A673 (cell line): ENCODE measurements at places on chromosomes 11 and 22.

DNA sequence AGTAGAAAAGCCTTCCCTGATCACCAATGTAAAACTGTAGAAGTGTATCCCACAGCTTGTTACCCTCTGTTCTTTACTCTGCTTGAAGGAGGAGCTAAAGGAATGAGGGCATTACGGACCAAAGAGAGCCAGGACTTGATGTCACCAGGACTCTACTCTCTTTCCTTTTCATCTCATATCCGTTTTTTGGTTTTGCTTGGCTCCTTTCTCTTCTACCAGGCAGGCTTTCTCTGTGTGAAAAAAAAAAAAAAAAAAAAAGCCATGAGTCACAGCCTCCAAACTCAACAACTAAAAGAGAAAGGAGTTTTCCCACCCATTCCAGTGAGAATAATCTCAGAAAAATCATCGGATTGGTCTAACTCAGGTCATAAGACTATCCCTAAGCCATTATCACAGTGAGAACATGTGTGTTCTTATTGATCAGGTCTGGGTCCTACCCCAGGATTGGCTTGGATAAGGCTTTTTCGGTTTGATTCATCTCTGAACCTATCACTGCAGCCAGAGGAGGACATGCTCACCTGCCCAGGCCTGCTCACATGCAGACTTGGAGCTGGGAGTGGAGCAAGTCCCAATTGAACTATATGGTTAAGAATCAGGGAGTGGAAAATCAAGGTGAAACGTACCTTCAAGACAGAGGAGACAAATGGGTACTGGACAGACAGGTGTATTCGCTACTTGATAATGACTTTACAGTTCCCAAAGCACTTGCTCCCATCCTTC lies 19.4 kb upstream of the LRRC55 start:
- DNase-seq = no peak

DNA sequence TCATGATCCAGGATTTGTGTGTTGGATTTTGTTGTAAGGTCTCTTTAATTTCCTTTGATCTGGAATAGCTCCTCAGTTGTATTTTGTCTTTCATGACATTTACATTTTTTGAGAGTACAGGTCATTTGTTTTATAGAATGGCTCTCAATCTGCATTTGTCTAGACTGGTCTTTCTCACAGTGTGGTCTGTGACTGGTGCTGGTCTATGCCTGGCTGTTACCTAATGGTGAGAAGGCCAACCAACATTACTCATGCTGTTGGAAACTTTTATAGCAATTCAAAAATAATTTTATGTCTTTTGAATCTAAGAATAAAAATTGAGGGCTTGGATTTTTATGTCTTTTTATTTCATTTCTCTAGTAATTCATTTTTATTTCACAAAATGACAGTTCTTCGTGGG lies 3.9 kb upstream of the NCR3LG1 start:
- DNase-seq = no peak

DNA sequence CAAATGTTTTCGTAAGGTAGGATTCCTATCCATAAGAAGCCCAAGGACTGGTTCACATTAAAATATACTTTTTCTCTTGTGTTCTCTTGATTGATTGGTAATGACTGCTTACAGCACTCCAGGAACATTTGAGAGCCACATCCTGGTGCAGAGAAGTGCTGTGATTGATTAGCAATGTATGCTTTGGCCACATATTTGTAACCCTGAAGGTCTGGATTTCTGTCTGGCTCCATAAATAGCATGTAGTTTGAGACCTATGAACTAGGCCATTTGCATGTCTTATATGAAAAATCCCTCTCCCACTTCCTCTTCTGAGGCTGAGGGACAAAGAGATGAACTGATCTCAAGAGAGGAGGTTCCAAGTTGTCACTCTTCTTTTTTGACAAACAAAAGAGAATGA lies 49.3 kb upstream of the CD44 start:
- DNase-seq = no peak

DNA sequence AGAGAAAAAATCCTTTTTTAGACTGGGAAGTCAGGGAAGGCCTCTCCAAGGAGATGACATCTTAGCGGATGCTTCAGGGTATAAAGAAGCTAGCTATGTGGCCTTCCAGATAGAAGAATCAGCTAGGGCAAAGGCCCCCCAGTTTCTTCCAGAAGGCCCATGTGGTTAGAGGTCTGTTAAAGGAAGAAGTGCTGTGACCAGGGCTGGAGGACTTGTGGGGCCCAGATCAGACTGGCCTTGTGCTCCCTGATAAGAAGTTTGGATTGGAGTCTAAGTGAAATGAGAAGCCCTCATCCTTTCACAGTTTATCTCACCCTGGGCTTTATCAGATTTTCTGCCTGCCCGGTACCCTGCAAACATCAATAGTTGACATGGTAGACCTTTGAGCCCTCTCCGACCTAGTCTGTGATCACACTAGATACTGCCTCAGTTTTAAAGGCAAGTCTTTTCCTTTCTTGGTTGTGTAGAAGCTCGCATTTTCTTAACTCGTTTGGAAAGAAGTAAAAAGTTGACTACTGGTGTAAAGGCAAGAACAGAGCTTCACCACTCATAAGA lies 7.8 kb downstream of the AMPD3 start:
- DNase-seq = no peak

DNA sequence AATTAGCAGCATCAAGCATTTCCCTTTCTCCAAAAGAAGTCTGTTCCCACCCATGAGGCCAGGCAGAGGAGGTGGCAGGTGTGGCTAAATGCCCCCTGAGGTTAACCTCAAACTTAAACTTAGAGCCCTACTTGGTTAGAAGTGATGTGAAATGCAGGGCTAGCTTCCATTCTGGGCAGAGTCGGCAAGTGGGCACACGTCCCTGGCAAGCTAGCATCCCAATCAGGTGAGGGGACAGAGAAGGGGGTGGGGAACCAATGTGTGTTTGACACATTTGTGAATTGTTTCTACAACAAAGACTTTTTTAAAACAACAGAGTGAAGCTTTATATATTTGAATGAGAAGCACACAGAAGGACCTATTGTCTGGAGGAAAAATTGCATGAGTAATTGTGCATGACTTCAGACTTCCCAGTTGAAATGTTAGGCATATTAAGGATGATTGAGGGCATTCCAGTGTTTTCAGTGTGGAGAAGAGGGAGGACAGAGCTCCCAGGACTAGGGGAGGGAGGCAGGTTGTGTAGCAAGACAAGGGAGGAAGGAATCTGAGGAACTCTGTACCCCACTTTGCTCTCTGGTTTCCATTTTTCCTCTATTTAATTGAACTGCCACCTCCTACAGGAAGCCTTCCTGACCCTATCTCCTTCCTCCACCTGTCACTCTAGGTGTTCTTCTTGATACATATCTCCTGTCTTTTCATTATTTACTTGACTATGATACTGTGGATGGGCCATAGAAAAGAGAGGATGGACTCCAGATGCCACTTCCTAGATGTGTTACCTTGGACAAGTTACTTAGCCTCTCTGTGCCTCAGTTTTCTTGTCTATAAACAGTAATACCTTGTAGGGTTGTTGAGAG lies 83.3 kb upstream of the PICALM start:
- no peak for DNase-seq

DNA sequence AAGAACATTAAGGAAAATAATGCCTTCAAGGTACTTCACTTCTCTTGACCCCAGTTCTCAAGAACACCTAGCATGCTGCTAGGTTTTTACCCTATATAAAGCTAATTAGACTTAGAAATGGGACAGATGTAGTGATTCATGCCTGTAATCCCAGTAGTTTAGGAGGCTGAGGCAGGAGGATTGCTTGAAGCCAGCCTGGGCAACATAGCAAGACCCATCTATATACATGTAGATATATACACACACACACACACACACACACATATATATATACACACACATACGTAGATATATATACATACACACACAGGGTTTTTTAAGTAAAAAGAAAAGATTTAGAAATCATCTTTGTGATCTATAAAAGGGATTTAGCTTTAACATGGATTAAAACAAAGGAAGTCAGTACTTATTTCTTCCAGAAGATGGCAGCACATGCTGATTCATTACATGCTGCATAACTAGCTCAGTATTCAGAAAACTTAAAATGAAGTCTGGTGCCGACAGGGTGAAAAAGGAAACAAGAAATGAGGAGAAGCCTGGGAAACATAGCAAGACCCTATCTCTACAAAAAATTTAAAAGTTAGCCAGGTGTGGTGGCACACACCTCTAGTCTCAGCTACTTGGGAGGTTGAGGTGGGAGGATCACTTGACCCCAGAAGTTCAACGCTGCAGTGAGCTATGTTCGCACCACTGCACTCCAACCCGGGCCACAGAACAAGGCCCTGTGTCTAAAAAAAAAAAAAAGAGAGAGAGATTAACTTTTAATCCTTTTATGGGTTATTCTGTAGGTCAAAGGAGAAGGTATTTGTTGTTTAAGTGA lies 28.5 kb upstream of the RBX1 start:
- peak; percentile 71 for DNase-seq

DNA sequence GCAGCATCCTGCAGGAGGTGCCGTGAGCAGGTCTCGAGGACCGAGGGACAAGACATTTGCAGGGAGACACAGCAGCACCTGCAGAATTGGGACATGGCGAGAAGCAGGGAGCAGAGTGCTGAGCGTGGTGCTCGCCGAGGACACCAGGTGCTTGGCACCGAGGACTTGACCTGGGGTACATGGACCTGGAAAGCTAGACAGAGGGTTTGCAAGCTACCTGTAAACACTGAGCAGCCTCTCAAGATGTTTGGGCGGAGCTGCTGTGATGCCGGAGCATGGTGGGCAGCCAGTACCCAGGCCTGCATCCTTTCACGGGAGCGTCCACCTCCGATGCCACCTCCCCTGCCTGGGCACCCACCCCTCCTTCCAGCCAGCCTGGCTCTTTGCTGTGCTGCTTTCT lies 773.2 kb downstream of the TBC1D22A start:
- DNase-seq = no peak

DNA sequence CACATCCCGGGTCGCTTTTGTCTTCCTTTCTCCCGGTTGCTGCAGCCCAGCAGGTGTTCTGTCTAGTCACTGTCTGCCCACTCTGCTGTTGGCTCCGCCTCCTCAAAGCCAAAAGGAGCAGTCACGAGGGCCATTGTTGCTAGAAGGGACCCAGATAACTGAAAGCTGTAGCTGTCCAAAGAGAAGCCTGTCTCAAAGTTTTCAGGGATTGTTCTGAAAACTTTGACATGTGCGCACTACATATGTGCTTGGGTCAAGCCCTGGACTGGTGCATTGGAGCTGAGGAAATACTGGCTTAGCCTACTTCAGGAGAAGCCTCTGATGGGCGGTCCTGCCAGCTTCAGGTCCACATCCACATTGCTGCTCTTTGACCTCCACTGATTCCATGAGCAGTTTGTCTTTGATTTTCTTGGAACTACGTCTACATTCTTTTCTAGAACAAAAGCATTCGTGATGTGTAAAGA lies 8.8 kb upstream of the OR2AT4 start:
- peak; percentile 87 for DNase-seq

- no peak for DNase-seq
Observed at GRCh38 chr11:30125456-30125855, 105.4 kb upstream of the FSHB start.

DNA sequence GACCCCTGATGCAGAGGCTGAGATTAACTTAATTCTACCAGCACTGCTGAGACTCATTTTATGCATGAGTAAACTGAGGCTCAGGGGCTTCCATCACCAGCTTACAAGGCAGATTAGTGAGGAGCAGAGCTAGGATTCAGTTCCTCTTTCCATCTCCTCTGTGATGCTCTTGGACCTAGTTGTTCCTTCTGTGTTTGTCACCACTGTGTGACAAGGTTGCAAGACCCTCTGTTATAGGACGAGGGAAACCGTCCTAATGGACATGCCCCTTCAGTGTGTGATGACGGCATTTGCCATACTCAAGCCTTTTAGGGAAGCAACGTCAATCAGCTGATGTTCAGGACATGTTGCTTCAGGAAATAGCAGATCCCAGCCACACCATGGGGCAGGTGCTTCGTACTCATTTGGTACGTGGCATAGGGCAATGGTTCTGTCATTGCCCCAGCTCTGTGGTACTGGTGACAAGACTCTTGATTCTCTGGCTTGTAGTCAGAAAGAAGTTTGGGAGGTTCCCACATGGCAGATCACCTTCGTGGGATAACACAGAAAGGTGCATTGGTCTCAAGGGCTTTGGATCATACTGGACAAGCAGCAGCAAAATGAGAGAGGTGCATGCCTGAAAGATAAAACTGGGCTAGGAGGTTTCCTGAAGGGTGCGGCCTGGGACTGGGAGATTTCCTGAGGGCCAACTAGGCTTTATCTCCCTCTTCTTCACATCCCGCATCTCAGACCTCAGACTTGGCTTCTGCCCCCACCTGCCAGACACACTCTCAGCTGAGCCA lies 23.9 kb upstream of the CD44 start:
- DNase-seq = no peak

DNA sequence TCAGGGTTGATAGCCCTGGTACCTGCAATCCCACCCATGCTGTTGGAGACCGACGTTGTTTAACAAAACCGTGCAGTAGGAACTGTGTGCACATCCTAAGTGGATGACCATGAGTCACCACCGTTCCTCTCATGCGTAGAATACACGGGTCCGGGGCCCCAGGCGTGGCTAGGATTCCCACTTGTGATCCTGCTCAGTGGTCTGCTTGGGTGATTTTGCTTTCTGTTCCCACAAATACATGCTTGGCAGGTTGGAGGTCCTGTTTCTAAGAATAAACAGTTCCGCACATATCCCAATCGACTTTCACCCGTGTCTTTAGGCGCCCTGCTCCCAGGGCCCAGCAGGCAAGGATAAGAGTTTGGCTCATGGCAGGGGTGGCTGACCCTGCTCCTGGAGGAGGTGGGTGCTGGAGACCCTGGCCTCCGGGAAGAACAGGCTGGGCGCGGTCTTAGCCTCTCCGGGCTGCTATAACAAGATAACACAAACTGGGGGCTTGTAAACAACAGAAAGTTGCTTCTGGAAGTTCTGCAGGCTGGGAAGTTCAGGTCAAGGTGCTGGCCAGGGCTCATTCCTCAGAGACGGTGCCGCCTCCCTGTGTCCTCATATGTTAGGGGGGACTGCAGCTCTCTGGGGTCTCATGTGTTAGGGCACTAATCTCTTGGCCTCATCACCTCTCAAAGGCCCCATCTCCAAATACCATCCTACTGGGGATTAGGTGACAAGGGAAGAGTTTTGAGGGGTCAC lies 1028.3 kb downstream of the BRD1 start:
- no peak for DNase-seq
